WTC11 (cell line): ENCODE measurements at places on chromosomes 6 and 20.

DNA sequence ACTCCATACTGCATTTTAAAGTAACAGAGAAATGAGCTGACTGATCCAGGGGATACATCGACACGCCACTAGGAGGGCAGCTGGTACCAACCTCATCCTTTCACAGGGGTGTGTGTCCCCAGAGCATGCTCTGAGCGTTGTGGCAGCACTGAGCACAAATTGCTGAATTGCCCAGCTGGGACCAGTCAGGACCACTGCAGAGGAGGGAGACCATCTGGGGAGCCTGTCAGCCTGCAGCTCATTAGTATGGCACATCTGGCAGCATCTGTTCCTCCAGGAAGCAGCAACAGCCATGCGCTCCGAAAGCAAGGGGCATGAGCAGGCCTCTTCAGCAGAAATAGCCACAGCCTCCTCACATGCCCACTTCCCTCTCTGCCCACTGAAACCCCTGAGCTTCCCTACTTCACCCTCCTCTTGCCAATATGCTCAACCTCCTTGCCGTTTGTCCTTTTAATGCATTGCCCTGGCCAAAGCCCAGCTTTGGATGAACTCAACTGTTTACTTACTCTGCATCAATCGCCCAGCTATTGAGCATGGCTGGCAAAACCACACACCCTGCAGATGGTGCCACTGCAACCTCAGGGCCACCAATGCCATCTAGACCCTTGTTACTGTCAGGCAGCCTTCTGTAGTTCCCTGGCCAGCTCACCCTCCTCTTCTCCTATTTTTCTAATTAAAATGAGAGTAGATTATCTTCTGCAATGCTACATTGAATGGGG is 77.6 kb upstream of the NEDD9 start:
- peak; percentile 34 for DNase-seq

DNA sequence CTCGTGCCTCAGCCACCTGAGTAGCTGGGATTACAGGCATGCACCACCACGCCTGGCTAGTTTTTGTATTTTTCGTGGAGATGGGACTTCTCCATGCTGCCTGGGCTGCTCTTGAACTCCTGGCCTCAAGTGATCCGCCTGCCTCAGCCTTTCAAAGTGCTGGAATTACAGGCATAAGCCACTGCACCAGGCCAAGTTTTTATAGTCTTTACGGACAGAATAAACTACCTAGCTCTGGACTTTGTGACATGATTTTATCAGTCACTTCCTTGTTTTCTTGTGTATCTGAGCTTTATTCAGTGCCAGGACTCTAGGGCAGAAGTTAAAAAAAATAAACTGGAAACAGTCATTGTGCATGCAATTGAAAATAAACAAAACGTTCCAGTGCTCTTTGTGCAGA is 46.7 kb upstream of the RALGAPA2 start:
- DNase-seq, result no peak

DNA sequence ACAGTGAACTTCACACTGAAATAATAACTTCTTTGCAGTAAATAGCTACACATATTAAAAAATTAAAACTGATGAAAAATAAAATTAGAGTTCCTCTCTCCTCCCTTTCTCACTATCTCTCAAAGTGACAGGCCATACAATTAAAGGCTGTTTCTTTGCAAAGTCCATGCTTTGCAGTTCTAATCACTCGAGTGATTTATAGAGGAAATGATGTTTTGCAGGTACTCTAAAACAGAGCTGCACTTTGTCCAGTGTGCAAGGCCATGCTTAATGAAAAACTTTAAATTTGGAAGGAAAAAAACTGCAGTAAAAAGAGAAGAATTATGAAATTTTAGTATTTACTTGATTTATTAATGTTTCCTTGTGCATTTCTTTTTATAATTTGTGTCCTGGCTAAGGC is 112.5 kb downstream of the GMDS start:
- DNase-seq, result no peak

DNA sequence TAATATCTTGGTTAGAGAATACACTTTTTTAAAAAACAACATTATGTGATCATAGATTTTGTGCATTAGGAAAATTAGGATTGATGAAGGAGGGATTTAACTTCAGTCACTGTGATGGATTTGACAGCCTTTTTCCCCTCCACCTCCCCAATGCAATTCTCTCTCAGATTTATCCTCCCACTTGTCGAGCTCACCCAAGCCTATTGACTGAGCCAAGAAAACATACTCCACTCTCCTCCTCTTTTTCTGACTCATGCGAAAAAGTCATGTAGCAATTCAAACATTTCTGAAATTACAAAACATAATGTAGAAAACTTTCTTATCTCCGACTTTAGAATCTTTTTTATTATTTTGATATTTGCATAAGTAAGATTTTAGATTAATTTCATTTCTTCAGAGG is 24.1 kb downstream of the KLHL32 start:
- DNase-seq, result no peak
